ENCODE measurements at places on chromosomes 16 and 17.

- DNase-seq: no peak
Observed at GRCh38 chr16:46763147-46763546, 15.0 kb upstream of the MYLK3 start.

- DNase-seq: no peak
Observed at GRCh38 chr16:70162041-70162451, 11.5 kb upstream of the CLEC18C start.

GRCh38 chr17:69907132-69907847 is 167.7 kb upstream of the KCNJ16 start:
- DNase-seq: no peak

DNA sequence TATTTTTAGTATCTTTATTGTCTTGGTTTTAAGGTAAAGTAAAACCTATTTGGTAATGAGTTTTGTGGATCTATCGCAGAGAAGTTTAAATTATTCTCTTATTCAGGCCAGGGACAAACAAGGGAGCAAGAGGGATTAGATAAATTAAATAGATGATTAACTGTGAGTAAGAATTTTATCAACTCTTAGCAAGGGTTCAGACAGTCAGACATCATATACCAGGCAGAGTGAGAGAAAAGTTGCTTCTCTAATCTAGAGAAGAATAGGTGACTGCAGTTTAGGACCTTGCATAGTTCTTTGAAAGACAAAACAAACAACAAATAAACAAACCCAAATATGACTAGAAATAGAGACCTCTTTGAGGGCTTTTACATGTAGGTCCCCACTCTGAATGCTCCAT is 840.2 kb upstream of the GOT2 start:
- DNase-seq: no peak

DNA sequence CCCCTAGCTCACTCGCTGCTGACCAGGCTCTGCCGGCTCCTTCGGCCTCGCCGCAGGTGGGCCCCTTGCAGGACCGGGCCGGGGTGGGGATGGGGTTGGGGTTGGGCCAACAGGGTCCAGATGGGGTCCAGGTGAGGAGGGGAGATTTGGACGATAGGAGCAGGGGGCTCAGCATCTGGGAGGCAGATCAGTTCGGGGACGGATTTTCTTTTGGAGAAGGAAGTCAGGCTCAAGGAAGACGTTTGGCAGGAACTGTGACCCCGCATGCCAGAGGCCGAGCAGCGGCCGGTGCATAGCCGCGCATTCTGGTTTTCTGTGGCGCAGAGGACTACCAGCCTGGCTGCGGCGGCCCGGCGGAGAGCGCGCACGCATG is 845 bp upstream of the ALDOA start:
- no peak for DNase-seq

DNA sequence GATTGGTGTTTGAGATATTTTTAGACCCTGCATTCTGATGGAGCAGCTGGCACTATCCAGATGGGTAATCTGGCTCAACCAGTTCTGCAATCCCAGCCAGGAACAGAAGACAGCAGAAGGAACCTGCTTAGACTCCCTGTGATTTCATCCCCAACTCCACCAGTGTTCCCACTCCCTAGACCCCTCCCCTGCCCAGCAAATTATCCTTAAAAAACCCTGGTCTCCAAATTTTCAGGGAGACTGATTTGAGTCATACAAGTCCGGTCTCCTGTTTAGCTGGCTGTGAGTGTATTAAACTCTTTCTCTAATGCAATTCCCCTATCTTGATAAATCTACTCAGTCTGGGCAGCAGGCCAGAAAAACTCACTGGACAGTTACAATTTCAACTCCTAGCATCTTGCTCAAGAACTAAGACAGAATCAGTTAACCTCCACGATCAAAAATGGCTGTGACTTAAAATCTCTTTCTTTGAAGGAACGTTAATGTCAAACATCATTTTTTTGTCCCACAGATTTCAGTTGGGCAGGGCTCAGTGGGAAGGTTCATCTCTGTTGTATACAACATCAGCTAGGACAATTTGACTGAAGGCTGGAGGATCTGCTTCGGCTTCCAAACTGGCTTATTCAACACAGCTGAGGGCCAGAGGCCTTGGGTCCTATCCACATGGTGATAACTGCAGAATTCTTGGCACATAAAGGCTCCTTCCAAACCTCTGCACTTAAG is 4.9 kb upstream of the RBL2 start:
- DNase-seq: no peak

- DNase-seq: no peak
Observed at GRCh38 chr17:47966079-47966519, 4.8 kb upstream of the CDK5RAP3 start.

- no peak for DNase-seq
Observed at GRCh38 chr16:4032768-4033167, 83.5 kb downstream of the ADCY9 start.
